ENCODE measurements at places on chromosomes 12 and 14. TPM values are rescaled to one million over a fixed set of nuclear protein-coding genes. Genes with fewer than 3 reads are reported as not detected.

GRCh38 chr12:1843641-1844005 lies 23.3 kb downstream of the LRTM2 start:
- no peak overlapping the region for H3K27ac ChIP-seq
- peaks cover 2% of the 10 kb centered on the region for H3K27me3 ChIP-seq
- no peak for DNase-seq
- no peaks in the 10 kb centered on the region for H3K36me3 ChIP-seq

GRCh38 chr12:105492591-105493545 lies 162.4 kb downstream of the C12orf75 start:
- no peak for DNase-seq
- H3K4me1 ChIP-seq, result no peaks in the 10 kb centered on the region
- H3K36me3 ChIP-seq, result no peaks in the 10 kb centered on the region
- H3K27ac ChIP-seq, result no peak overlapping the region

- no peaks in the 10 kb centered on the region for H3K27me3 ChIP-seq
- H3K36me3 ChIP-seq, result no peaks in the 10 kb centered on the region
- H3K27ac ChIP-seq, result no peak overlapping the region
- no peak for DNase-seq
- H3K4me1 ChIP-seq, result peaks cover 4% of the 10 kb centered on the region
- no peak overlapping the region for H3K4me3 ChIP-seq
These were observed 57.0 kb upstream of the NID2 start for GRCh38 chr14:52125885-52126284.

DNA sequence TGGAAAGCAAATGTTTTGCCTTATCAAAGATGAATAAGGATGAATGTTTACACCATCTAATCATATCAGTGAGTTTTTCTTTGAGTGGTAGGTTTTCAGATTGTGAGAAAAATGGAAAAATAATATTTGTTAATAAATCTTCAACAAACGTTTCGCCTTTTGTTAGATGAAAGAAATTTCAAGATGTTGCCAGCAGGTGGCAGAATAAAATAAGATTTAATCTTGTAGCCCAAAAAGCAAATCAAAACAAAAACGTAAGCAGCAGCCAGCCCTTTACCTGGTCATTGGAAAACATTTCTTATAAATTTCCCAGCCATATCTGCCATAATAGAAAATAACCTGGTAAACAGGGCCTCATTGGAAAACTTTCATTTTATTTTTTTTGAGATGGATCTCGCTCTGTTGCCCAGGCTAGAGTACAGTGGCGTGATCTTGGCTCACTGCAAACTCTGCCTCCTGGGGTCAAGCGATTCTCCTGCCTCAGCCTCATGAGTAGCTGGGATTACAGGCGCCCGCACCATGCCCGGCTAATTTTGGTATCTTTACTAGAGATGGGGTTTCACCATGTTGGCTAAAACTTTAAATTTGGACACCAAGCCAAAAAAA lies 15.4 kb upstream of the TMEM120B start:
- DNase-seq, result no peak
- no peak overlapping the region for H3K4me3 ChIP-seq
- no peaks in the 10 kb centered on the region for H3K36me3 ChIP-seq
- H3K4me1 ChIP-seq, result no peaks in the 10 kb centered on the region

GRCh38 chr12:50102646-50103309 lies 1.0 kb upstream of the GPD1 start:
- peaks cover 34% of the 10 kb centered on the region for H3K36me3 ChIP-seq
- no peak overlapping the region for H3K27ac ChIP-seq
- no peaks in the 10 kb centered on the region for H3K27me3 ChIP-seq
- H3K4me1 ChIP-seq, result peaks cover 9% of the 10 kb centered on the region
- no peak overlapping the region for H3K4me3 ChIP-seq
- DNase-seq, result no peak

GRCh38 chr12:20210621-20211215 lies 157.6 kb upstream of the PDE3A start:
- H3K36me3 ChIP-seq, result no peaks in the 10 kb centered on the region
- no peaks in the 10 kb centered on the region for H3K4me1 ChIP-seq
- H3K27me3 ChIP-seq, result no peaks in the 10 kb centered on the region
- no peak overlapping the region for H3K27ac ChIP-seq

GRCh38 chr14:71918955-71919354 lies 13.3 kb upstream of the RGS6 start:
- no peaks in the 10 kb centered on the region for H3K27me3 ChIP-seq
- H3K36me3 ChIP-seq, result no peaks in the 10 kb centered on the region
- H3K27ac ChIP-seq, result no peak overlapping the region
- no peaks in the 10 kb centered on the region for H3K4me1 ChIP-seq
- DNase-seq, result no peak
- no peak overlapping the region for H3K4me3 ChIP-seq

DNA sequence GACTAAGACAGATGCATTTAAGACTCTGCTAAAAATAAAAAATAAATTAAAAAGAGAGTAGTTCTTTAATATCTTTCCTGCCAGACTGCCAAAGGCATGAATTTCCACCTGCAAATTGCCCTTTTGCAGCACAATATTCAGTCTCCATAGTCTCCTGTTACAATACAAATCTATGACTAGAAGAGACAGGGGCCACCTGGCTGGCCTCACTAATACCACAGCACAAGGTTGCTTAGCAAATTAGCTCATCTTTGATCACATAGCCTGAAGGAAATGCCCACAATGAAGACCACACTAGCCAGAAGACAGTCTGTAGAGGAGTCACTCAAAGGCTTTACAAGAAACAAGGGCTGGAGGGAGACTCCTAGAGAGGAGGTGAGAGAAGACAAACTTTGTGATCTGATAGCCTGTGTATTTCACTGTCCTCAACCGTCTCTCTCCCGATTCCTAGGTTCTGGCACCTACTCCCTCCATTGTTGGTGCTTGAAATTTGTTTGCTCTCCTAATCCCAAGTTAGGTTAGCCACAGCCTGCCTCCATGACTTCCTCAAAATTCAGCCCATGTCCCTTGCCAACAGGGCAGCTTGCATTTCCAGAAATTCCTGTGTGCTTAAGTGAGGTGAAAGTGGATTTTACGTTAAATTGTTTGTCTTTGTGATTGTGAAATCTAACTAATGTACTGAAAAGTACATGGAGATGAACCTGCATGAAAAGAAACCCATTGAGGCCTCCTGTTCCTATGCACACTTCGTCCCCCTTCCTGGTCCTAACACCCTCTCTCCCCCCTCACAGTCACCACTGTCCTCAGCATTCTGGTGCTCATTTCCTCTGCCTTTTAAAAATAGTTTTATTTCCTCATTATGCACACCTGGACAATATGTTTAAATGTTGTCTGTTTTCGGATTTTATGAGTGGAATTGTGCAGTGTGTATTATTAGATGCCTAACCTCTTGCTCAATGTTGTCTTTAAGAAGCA lies 88.7 kb upstream of the PLXNC1 start:
- no peaks in the 10 kb centered on the region for H3K36me3 ChIP-seq
- H3K4me1 ChIP-seq, result no peaks in the 10 kb centered on the region
- no peak overlapping the region for H3K4me3 ChIP-seq
- no peak for DNase-seq
- no peak overlapping the region for H3K27ac ChIP-seq
- H3K27me3 ChIP-seq, result no peaks in the 10 kb centered on the region

DNA sequence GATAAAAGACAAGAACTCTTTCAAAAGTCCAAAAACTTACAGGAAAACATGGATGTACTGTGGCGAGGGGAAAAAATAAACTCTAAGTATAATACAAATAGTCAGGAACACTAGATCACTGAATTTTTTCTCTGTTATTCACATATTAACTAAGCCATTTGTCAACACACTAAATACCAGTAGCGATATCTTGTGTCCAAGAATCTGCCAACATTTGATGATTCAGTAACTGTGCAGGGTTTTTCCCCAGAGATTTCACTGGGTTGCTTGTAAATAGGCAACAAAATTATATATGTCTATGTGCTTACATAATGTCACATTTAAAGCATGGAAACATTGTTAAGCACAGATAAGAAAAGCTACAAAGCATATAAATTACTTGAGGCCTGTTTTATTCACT lies 205.9 kb downstream of the KIF21A start:
- no peak overlapping the region for H3K27ac ChIP-seq
- no peak overlapping the region for H3K4me3 ChIP-seq
- no peaks in the 10 kb centered on the region for H3K4me1 ChIP-seq
- H3K36me3 ChIP-seq, result no peaks in the 10 kb centered on the region
- DNase-seq, result no peak

GRCh38 chr14:100723830-100724437 lies 2.8 kb upstream of the DLK1 start:
- no peaks in the 10 kb centered on the region for H3K36me3 ChIP-seq
- H3K27ac ChIP-seq, result no peak overlapping the region

GRCh38 chr12:76216585-76217472 lies 131.4 kb downstream of the BBS10 start:
- no peaks in the 10 kb centered on the region for H3K27me3 ChIP-seq
- no peak overlapping the region for H3K27ac ChIP-seq
- H3K4me1 ChIP-seq, result no peaks in the 10 kb centered on the region
- no peak for DNase-seq

DNA sequence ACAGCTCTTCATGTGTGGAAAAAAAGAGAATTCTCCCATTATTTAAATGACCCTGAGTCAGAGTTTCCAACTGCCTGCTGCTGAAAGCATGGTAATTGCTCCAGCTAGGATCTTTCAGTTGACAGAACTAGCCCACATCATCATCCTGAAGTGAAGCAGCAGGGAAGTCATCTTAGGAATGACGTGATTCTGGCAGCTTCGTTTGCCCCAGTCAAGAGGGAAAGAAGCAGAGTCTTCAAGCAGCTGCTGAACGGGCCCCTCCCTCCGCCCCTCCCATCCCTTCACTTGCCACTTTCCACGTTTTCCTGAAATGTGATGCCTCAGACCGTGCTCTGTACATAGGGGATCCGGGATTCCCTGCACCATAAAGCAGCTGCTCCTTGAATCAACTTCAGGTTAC lies 455.0 kb upstream of the TMEM132C start:
- no peak overlapping the region for H3K27ac ChIP-seq
- H3K4me3 ChIP-seq, result no peak overlapping the region
- H3K4me1 ChIP-seq, result no peaks in the 10 kb centered on the region
- no peak for DNase-seq
- no peaks in the 10 kb centered on the region for H3K27me3 ChIP-seq

DNA sequence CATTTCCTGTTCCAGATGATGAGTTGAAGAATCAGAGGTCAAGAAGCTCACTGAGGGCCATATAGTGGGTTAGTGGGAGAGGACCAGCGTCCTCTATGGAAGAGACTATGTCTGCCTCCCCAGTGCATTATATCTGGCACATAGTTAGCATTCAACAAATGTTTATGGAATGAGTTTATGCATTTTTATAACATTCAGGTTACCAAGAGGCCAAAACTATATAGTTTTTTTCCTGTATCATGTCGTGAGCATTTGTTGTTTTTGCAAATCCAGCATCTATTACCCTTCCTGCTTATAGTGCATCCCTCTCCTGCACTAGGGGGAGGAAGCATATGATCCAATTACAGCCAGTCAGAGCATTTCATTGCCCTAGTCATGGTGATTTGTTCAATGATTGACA lies 60.6 kb downstream of the SUDS3 start:
- no peak for DNase-seq
- no peak overlapping the region for H3K4me3 ChIP-seq
- H3K36me3 ChIP-seq, result no peaks in the 10 kb centered on the region
- H3K27ac ChIP-seq, result no peak overlapping the region

DNA sequence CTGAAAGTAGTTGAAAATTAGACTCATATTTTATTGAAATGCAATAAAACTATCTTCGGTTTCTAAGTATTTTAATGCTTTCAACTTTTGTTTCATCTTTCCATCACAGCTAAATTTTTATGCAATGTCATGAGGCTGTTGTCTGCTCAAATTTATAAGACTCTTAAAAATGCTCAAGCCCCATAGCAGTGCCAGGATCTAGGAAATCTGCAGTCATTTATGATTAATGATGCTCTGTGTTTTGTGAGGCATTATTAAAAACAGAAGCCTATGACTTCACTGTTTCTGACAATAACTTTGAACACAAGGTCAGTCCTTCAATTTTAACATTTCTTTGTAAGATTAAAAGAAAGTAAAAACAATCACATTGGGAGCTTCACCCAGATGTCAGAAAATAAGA lies 112.5 kb downstream of the ALX1 start:
- no peak overlapping the region for H3K4me3 ChIP-seq
- no peaks in the 10 kb centered on the region for H3K27me3 ChIP-seq
- no peaks in the 10 kb centered on the region for H3K36me3 ChIP-seq
- no peak for DNase-seq
- no peak overlapping the region for H3K27ac ChIP-seq

DNA sequence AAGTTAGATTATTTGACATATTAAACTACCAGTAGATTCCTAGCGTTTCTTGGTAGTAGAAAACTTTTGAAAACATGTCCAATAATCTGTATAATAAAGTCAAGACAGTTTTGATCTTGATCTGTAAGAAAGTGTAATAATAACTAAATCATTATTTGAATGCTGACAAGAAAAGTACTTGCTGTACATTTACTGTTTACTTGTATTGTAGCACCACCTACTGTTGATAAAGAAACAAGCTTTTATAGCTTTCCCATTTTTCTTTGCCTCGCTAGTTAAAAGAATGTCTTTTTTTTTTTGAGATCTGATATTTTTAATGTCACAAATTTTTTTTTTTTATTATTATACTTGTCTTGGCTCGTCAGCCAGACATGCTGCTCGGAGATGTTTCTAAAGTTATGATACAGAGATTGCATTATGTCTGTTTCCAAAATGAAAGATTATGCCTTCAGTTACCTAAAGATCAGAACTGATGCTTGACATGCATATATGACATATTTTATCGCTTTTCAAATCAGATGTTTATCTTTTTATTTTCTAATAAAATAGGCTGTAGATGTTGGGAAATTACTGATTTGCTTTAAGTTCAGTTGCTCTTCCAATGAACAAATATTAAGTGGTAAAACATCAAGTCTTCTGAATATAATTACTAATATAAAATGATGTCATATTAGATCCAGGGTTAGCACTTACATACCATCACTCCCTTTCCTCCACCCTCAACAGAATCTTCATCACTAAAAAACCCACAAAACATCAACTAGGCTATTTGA lies 140.5 kb downstream of the AKAP6 start:
- H3K27me3 ChIP-seq, result no peaks in the 10 kb centered on the region
- H3K36me3 ChIP-seq, result no peaks in the 10 kb centered on the region
- no peaks in the 10 kb centered on the region for H3K4me1 ChIP-seq
- DNase-seq, result no peak
- H3K4me3 ChIP-seq, result no peak overlapping the region

The TAS2R46 gene
- total RNA-seq, result 0.61 TPM

The IL31 gene
- total RNA-seq, result 0.05 TPM

The APAF1 gene
- total RNA-seq, result 10.5 TPM

The KLRB1 gene
- total RNA-seq, result 22.6 TPM

The CLEC1B gene
- total RNA-seq, result 0.19 TPM

The CLEC2B gene
- 29.7 TPM for total RNA-seq

The DHRS2 gene
- 0.28 TPM for total RNA-seq

The RNASE3 gene
- 26.7 TPM for total RNA-seq

The FSCB gene
- not detected for total RNA-seq

The CLMN gene
- 0.71 TPM for total RNA-seq

The GZMH gene
- 0.57 TPM for total RNA-seq

The GPX2 gene
- total RNA-seq, result 1.5 TPM
